ENCODE measurements at places on chromosomes 16 and 17.

DNA sequence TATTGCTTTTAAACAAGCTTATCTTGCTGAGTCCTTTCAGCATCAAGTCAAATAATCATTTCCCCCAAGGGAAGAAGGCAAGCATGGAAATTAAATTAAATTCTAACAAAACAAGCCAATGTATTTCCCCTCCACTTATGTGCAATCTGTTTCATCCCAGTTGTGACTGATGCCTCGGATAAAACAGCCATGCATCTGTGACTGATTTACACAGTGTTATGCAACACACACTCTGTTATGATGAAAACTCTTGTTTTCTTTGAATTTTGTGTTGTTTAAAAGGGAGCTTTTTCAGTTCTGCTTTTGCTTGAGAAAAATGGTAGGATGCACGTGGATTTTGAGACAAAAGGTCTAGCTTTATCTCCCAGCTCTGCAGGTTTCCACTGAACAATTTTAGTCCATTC lies 32.6 kb downstream of the TMEM100 start:
- H3K36me3 ChIP-seq = no peaks in the 10 kb centered on the region
- peak overlapping the region; percentile 11 for H3K4me3 ChIP-seq
- H3K27ac ChIP-seq = peak overlapping the region; percentile 38

GRCh38 chr17:6244796-6245195 lies 174.6 kb downstream of the WSCD1 start:
- peaks cover 9% of the 10 kb centered on the region for H3K4me1 ChIP-seq
- H3K4me3 ChIP-seq = no peak overlapping the region
- H3K36me3 ChIP-seq = no peaks in the 10 kb centered on the region
- peak; percentile 43 for DNase-seq
- no peak overlapping the region for H3K27ac ChIP-seq
- H3K27me3 ChIP-seq = no peaks in the 10 kb centered on the region

DNA sequence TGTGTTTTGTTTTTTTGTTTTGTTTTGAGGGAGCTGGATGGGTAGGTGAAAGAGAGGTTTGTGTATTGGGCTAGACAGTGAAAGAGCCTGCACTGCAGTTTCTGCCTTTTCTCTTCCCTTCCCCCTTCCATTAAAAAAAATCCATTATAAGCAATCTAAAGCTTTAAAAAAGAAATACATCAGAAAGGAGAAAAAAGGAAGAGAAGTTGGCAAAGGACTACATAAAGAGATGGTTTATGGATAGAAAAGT lies 10.7 kb upstream of the EEF2K start:
- no peak overlapping the region for H3K4me3 ChIP-seq
- no peak overlapping the region for H3K27ac ChIP-seq
- DNase-seq = no peak
- H3K4me1 ChIP-seq = no peaks in the 10 kb centered on the region
- H3K36me3 ChIP-seq = no peaks in the 10 kb centered on the region

- H3K27me3 ChIP-seq = no peaks in the 10 kb centered on the region
- peaks cover 5% of the 10 kb centered on the region for H3K4me1 ChIP-seq
- H3K27ac ChIP-seq = peak overlapping the region; percentile 50
Observed at GRCh38 chr17:20908313-20909267, 134.2 kb downstream of the USP22 start.

GRCh38 chr16:84899414-84899813 lies 79.6 kb downstream of the CRISPLD2 start:
- no peak overlapping the region for H3K4me3 ChIP-seq
- DNase-seq = no peak
- H3K27ac ChIP-seq = no peak overlapping the region
- H3K27me3 ChIP-seq = no peaks in the 10 kb centered on the region
- no peaks in the 10 kb centered on the region for H3K36me3 ChIP-seq
- no peaks in the 10 kb centered on the region for H3K4me1 ChIP-seq

DNA sequence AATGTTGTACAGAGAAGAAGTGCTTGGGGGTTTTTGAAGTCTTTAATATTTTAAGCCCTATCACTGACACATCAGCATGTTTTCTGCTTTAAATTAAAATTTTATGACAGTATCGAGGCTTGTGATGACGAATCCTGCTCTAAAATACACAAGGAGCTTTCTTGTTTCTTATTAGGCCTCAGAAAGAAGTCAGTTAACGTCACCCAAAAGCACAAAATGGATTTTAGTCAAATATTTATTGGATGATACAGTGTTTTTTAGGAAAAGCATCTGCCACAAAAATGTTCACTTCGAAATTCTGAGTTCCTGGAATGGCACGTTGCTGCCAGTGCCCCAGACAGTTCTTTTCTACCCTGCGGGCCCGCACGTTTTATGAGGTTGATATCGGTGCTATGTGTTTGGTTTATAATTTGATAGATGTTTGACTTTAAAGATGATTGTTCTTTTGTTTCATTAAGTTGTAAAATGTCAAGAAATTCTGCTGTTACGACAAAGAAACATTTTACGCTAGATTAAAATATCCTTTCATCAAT lies 57.8 kb downstream of the HLF start:
- H3K4me3 ChIP-seq = no peak overlapping the region
- H3K36me3 ChIP-seq = no peaks in the 10 kb centered on the region
- no peak overlapping the region for H3K27ac ChIP-seq
- peak; percentile 3 for DNase-seq
- H3K4me1 ChIP-seq = no peaks in the 10 kb centered on the region

GRCh38 chr16:50269769-50270509 lies 3.6 kb downstream of the ADCY7 start:
- no peak overlapping the region for H3K4me3 ChIP-seq
- no peaks in the 10 kb centered on the region for H3K27me3 ChIP-seq
- peaks cover 3% of the 10 kb centered on the region for H3K4me1 ChIP-seq
- no peak overlapping the region for H3K27ac ChIP-seq
- DNase-seq = no peak

DNA sequence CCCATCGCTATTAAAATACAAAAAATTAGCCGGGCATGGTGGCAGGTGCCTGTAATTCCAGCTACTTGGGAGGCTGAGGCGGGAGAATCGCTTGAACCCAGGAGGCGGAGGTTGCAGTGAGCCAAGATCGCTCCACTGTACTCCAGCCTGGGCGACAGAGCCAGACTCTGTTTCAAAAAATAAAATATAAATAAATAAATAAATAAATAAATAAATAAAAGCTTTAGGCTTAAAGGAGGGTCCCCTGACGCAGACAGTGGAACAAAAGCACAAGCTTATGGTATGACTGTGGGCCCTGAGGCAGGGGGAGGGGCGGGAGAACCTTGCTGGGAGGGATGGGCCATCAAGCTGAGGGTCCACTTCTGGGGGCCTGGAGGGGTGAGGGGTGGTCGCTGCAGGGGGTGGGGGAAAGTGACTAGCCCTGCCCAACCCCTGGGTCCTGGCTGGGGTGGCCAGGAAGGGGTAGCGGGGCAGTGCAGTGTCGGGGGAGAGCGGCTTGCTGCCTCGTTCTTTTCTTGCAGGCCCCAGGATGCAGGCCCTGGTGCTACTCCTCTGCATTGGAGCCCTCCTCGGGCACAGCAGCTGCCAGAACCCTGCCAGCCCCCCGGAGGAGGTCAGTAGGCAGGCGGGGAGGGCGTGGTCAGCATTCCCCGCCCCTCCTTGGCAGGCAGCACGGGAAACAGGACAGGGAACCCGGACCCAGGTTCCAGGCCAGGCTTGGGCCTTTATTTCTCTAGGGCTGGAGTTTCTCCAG lies 4.7 kb downstream of the SERPINF1 start:
- H3K4me1 ChIP-seq = peaks cover 27% of the 10 kb centered on the region
- H3K4me3 ChIP-seq = no peak overlapping the region
- H3K36me3 ChIP-seq = no peaks in the 10 kb centered on the region
- H3K27ac ChIP-seq = no peak overlapping the region

DNA sequence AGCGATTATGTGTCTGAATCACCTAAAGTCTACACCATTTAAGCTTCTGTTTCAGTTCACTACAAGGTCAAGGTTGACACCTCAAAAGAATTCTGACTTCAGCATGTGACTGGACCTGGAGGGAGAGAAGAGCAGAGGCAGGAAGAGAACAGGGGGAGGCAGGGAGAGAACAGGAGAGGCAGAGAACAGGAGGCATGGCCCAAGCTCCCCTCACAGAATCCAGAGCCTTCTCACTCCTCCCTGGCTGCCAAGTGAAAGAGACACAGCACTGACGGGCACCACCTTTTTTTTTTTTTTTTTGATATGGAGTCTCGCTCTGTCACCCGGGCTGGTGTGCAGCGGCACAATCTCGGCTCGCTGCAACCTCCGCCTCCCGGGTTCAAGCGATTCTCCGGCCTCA lies 11.4 kb downstream of the GGA2 start:
- H3K4me1 ChIP-seq = peaks cover 3% of the 10 kb centered on the region
- H3K27me3 ChIP-seq = no peaks in the 10 kb centered on the region
- H3K4me3 ChIP-seq = no peak overlapping the region
- DNase-seq = no peak

GRCh38 chr17:7131423-7131791 lies 16.8 kb upstream of the ASGR2 start:
- no peak for DNase-seq
- no peaks in the 10 kb centered on the region for H3K27me3 ChIP-seq
- H3K4me1 ChIP-seq = no peaks in the 10 kb centered on the region
- no peak overlapping the region for H3K4me3 ChIP-seq
- no peak overlapping the region for H3K27ac ChIP-seq
- no peaks in the 10 kb centered on the region for H3K36me3 ChIP-seq

- H3K4me3 ChIP-seq = no peak overlapping the region
- no peak for DNase-seq
- no peaks in the 10 kb centered on the region for H3K27me3 ChIP-seq
- no peaks in the 10 kb centered on the region for H3K4me1 ChIP-seq
- no peak overlapping the region for H3K27ac ChIP-seq
Observed at GRCh38 chr17:4150096-4150495, 7.1 kb downstream of the CYB5D2 start.

DNA sequence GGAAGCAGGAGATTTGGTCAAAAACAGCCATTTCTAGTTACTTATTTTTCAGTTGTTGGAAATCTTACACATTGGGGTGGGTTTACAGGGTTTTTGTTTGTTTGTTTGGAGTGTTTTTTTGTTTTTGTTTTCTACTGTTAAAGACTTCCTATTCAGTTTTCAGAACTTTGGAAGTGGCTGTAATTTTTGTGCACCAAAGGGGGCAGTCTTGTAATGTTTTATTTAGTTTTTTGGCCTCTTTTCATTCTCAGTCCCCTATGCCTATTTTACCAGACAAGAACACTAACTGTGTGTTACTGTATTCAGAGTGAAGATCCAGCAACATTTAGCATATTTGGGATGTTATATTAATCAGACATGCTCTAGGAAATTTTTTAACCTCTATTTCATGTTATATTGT lies 20.6 kb downstream of the TPPP3 start:
- no peak overlapping the region for H3K4me3 ChIP-seq
- no peaks in the 10 kb centered on the region for H3K4me1 ChIP-seq
- H3K27ac ChIP-seq = no peak overlapping the region

DNA sequence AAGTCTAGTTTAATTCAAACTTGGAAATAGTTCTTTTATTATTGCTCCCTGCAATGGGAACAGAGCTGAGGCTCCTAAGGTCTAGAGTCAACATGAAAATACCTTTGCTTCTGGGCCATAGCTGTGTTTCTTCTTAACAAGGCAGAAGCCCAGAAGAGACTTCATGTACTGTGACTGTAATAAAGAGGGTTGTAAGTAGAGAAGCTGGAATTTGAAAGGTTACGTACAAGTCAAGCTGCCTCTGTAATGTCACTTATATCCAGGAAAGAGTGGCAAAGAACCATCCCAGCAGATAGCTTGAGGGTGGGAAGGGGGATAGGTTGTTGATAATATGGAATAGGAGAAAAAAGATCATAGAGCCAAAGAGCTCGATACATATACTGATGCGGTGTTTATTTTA lies 248.6 kb downstream of the WWOX start:
- H3K4me3 ChIP-seq = no peak overlapping the region
- H3K4me1 ChIP-seq = no peaks in the 10 kb centered on the region
- H3K36me3 ChIP-seq = no peaks in the 10 kb centered on the region
- no peak overlapping the region for H3K27ac ChIP-seq
- no peak for DNase-seq

DNA sequence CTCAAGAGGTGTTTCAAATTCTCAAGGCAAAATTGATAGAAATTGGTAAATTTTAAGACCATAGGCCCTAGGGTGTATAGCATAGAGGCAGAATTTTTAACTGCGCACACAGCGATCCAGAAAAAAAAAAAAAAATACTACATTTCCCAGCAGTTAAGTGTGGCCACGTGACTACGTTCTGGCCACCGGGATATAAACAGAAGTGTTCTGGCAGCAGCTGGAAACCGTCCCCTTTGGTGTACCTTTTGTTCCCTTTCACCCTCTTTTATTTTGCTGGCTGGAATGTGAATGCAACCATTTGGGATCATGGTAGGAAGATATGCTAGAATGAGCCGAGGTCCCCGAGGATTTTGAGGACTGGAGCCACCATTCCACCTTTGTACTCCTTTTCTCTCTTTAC lies 52.7 kb upstream of the AKAP1 start:
- H3K4me3 ChIP-seq = no peak overlapping the region
- no peak overlapping the region for H3K27ac ChIP-seq
- DNase-seq = no peak
- no peaks in the 10 kb centered on the region for H3K4me1 ChIP-seq

- no peaks in the 10 kb centered on the region for H3K36me3 ChIP-seq
- DNase-seq = no peak
- H3K27me3 ChIP-seq = no peaks in the 10 kb centered on the region
- no peaks in the 10 kb centered on the region for H3K4me1 ChIP-seq
- no peak overlapping the region for H3K27ac ChIP-seq
- H3K4me3 ChIP-seq = no peak overlapping the region
Observed at GRCh38 chr17:51455931-51456330, 195.6 kb downstream of the UTP18 start.

GRCh38 chr17:56350592-56350991 lies 197.3 kb downstream of the ANKFN1 start:
- no peaks in the 10 kb centered on the region for H3K27me3 ChIP-seq
- H3K4me1 ChIP-seq = no peaks in the 10 kb centered on the region
- no peaks in the 10 kb centered on the region for H3K36me3 ChIP-seq
- no peak overlapping the region for H3K4me3 ChIP-seq
- no peak overlapping the region for H3K27ac ChIP-seq
- no peak for DNase-seq

DNA sequence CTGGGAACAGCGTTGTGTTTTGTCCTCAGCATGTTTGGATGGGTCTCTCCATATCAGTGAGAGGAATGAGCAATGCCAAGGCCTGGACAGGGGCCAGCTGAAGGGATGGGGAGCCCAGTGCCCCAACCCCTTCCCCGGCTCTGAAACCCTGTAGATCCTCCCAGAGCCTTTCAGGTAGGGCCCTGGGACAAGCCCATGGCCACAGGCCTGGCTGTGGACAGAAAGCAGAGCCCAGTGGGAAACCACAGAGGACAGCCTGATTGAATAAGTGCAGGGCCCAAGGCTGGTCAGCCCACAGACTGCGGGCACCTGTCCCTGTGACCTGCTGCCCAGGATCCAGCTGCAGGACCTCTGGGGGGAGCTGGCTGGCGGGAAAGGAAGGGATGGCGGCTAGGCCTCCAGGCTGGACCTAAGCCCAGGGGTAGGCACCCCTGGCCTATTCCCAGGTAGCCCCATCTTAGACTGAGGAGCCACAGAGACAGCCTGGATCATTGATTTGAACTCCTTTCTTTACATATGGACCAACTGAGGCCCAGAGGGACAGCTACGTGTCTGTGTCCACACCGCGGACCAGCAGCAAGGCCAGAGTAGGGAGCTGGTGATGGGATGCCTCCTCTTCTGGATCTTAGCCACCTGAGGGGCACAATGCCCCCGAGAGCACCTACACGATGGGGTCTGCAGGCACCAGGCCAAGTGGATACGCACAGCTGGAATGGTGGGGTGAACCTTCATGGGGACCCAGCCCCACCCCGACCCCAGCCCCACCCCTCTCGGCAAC lies 1.3 kb downstream of the CCDC102A start:
- DNase-seq = peak; percentile 51
- no peaks in the 10 kb centered on the region for H3K4me1 ChIP-seq
- H3K27ac ChIP-seq = no peak overlapping the region
- H3K36me3 ChIP-seq = no peaks in the 10 kb centered on the region

- H3K27me3 ChIP-seq = no peaks in the 10 kb centered on the region
- H3K4me1 ChIP-seq = no peaks in the 10 kb centered on the region
- H3K4me3 ChIP-seq = no peak overlapping the region
Observed at GRCh38 chr16:15484662-15485061, 50.3 kb downstream of the BMERB1 start.

Measured in endodermal cell (in vitro differentiated cells).